ENCODE measurements at places on chromosomes 4 and X.

- no peak for DNase-seq
Observed at GRCh38 chr4:86970447-86971354, 35.9 kb downstream of the AFF1 start.

- DNase-seq = no peak
Observed at GRCh38 chrX:38660395-38661102, 99.2 kb downstream of the TSPAN7 start.

- DNase-seq = no peak
Observed at GRCh38 chr4:169416997-169417396, 146.2 kb upstream of the SH3RF1 start.

GRCh38 chrX:17566740-17567139, 170.6 kb upstream of the SCML1 start:
- no peak for DNase-seq

GRCh38 chr4:17623451-17624001, 9.1 kb downstream of the MED28 start:
- no peak for DNase-seq

- DNase-seq = no peak
Observed at GRCh38 chr4:149145803-149146202, 669.8 kb downstream of the IQCM start.

DNA sequence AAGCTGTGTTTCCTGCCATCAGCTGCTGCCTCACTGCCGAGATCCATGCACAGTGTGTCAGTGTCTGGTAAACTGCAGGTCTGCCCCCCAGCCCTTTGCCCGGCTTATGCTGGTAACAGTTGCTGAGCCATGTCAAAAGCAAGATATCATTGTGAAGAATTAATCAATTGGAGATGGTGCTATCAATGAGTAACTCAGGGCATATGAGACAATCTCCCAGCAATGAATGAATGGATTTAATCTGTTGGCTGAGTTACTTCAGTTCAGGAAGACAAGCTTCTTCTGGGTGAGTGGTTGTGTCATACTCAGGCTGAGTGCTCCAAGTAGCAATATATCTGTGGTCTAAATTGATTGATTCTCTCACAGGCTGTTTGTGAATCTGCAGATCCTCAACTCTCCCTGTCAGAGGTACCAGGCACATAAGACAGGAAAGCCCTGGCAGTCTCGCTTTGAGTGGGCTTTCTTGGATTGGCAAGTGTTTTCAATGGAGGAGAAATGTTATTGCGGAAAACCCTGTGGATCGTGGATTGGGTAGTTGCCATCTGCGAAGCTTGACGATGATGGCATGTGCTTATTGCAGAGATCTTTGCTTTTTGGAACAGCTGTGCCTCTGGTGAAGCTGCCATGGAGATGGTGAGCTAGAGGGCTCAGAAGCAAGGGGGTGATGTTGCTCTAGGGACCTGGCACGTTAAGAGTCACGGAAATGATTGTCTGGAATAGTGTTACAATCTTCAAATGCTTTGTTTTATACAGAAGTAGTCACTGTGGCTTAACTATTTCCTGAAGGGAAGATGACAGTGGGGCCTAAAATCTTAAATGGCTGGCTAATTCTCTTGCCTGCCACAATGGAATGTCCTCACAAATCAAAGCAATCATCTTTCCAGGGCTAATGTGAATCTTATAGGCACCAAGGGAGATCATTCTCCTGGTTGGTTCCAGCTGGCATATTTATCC, 147.6 kb upstream of the TBC1D9 start:
- DNase-seq = no peak

GRCh38 chr4:83563998-83564397, 28.1 kb downstream of the GPAT3 start:
- no peak for DNase-seq

DNA sequence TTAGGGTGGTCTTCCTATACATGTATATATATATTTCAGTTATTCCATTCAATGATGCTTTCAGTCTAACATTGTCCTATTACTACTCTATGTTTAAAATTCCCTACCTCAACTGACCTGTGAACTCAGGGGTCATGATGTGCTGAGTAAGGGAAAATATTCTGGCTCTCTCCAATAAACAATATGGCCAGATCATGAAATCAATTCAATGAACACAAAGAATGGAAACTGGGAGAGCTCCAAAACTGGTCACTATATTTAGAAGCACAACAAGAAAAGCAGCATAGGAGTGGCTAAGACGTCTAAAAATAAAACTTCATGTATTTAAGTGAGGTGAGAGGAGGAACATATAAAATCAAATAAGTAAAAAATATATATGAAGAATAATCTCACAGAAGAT, 304.5 kb downstream of the PPP3CA start:
- DNase-seq = no peak

GRCh38 chr4:146590801-146591200, 47.9 kb upstream of the POU4F2 start:
- DNase-seq = no peak

- no peak for DNase-seq
Observed at GRCh38 chrX:57918750-57919436, 8.6 kb upstream of the ZXDA start.

DNA sequence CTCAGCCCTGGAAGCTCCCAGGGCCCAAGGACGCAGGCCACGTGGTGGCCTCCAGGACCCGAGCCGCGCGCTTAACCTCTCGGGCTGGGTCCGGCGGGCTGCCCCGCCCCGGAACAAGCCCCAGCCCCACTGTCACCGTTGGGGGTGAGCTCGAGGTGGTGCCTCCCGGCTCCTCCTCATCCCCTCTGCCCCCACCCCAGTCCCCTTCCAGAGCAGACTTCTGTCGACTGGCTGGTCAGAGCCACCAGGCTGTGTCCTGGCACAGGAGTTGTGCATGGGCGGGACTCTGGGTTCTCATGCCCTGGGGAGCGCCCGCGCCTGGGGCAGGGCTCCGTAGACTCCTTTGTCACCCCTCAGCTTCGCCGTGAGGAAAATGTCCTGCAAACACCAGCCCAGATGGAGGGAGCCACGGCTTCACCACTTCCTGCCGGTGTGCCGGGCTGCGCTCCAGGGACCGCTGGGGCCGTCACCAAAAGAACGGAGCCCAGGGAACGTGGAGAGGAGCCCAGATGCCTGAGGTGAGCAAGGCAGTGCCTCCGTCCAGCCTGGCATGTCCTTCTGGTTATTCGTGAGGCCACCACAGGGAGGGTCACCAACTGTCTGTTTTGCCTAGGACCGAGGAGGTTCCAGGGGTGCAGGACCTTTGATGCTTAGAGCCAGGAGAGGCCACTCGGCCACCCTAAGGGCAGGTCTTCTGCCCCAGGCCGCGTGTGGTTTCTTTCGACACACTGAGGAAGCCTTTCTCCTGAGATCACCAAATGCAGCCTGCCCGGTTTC, 7.1 kb upstream of the RGS12 start:
- DNase-seq = no peak

DNA sequence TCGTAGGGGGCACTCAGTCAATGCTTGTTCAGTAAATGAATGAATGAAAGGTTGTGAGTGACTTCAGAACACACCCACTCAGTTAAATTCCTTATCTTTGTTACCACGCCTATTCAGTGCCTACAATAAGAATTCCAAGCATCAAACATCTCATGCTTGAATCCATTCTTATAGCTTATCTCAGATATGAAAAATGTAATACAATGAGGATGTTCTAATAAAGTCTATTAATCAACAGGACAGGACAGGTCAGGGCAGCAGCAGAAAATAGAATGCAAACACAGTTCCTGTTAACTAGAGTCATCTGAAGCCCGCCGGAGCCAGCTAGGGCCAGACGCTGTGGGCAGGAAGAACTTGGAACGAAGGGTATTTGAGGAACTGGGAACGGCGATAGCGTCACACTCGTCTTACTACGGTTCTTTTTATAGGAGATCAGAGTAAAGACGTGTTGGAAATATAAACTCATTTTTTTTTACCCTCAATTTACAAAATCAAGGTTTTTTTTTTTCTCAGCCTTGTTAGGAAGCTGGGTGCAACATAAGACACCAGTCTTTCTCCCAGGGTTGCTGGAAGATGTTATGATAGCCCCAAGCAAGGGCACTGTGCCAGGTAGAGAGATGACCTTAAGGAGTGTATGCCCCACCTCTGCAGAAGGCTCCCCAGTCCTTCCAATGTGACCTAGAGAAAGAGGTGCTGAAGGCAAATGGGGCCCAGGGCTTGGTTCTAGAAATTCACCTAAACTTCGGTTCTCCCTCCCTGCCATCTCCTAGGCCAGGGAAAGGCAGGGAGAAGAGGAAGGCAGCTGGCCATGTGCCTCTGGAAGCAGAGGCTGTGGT, 48.3 kb downstream of the SEL1L3 start:
- no peak for DNase-seq

GRCh38 chrX:42577936-42578470, 200.0 kb downstream of the PPP1R2C start:
- no peak for DNase-seq

- no peak for DNase-seq
Observed at GRCh38 chr4:74724979-74725378, 69.3 kb downstream of the BTC start.

GRCh38 chrX:38675856-38676255, 114.5 kb downstream of the TSPAN7 start:
- DNase-seq = no peak

GRCh38 chrX:47156611-47157520, 11.8 kb downstream of the RBM10 start:
- peak; percentile 17 for DNase-seq

GRCh38 chr4:16617011-16617410, 281.4 kb downstream of the LDB2 start:
- DNase-seq = no peak

DNA sequence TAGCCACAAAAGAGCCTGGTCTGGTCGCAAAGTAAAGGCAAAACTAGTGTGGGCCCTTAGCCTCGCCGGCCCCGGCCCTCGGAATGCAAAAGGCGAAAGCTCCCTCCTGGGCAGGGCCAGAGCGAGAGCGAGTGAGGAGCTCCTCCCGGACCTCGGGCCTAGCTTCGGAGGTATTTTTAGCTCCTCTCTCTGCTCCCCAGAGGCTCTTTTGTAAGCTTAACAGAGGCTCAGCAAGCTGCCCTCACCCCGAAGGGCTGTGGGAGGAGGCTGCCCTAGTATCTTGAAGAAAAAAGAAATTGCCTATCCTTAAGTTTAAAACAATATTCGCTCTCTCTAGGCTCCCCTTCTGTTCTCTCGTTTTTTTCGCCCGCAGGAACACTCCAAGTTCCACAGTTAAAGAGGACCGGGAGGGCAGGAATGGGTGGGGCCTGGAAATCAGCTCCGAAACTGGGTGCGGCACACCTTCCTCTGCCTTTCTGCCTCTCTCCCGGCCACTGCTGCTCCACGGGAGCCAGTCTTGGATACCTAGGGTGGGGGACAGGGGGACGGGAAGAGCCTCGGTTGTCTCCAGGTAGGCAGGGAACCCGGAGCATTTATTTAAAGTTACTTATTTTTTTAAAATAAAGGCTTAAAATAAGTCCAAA, 12.1 kb downstream of the HAND2 start:
- DNase-seq = no peak
